ENCODE measurements at places on chromosomes 11 and 22.

GRCh38 chr11:111730871-111731591 is 35.2 kb downstream of the PPP2R1B start:
- DNase-seq: no peak

GRCh38 chr11:86515297-86516094 is 140.8 kb downstream of the CCDC81 start:
- no peak for DNase-seq

DNA sequence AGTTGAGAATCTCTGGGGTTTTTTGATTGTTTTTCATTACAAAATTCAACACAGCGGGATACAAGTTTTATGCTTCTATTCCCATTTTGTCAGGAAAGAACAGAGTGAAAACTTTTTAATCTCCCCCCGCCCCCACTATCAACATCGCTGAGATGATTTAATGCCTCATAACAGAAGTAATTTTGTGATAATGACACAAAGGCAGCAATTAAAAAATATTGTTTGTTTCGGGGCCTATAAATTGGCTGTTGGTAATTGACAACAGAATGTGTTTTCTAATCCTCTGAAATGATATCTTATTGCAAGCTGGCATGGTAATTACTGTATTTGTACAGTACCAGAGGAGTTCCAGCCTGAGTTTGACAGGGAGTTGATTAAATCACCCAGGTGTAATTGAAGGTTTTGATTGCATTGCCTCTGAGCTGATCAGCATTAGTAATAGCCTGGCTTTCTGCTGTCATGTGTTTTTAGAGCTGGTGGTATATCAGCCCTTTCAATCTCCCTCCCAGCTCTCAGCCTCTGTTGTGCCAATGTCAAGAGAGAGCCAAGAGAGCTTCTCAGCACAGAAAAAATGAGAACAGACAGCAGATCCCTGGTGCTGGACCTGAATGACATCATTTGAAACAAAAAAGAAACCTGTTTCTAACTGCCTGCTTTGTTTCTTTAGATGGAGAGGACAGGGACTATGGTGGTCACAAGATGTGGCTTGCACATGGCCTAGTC is 265.1 kb downstream of the FAM76B start:
- DNase-seq: no peak

DNA sequence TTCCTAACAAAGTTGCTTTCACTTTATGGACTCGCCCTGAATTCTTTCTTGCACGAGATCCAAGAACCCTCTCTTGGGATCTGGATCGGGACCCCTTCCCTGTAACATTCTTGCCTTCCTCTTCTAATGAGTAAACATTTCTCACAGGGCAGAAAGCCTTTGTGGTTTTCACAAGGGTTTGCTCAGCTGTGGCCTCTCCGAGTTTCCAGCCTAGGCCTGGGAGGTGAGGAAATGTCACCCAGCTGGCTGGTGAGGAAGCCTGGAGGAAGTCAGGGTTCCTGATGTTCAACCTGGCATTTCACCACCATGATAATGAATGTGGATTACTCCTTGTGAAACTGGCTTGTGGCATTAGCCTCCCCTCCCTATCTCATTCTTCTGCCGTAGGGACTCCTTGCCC is 224.9 kb downstream of the DSCAML1 start:
- DNase-seq: no peak

- no peak for DNase-seq
Measured at GRCh38 chr11:123235656-123236261, 40.7 kb upstream of the CLMP start.

GRCh38 chr22:37184816-37185541 is 3.1 kb downstream of the C1QTNF6 start:
- no peak for DNase-seq

- DNase-seq: no peak
Measured at GRCh38 chr11:35620795-35621194, 2.5 kb downstream of the FJX1 start.

GRCh38 chr11:42251984-42252383 is 792.5 kb upstream of the LRRC4C start:
- DNase-seq: no peak

DNA sequence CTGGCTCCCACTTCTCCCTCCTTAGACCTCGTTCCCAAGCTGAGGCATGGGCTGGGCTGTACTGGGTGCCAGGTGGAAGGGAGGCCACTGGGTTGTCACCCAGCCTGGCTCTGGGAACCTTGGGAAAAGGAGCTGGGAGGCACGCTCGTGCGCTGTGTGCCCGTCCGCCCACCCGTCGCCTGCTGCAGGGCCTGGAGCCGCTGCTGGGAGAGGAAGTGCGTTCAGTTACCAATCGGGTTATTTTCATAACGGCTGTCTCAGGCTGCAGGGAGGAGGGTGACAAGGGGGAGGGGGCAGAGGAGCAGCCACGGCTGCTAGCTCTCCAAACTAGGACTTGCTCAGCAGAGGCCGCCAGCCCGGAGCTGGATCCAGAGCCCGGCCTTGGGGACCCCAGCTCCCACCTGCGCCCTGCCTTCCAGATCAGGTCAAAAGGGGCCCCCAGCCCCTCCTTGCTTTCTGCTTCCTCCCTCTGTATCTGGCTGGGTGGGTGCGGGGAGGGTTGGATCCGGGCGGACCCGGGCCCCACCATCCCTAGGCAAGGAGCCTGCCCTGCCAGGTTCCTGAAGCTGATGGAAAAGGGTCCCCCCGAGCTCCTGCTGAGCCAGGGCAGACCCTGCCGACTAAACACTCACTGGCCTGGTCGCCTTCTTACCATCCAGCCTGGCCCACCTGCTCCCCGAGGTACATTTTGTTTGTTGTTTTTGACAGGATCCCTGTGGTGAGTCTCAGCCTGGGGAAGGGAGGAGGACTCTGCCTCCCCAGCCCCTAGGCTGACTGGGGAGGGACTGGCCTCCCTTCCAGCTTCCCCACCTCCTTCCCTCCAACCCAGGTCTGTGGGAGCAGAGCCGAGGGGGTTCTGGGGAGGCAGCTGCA is 14.3 kb downstream of the DGKZ start:
- DNase-seq: no peak

DNA sequence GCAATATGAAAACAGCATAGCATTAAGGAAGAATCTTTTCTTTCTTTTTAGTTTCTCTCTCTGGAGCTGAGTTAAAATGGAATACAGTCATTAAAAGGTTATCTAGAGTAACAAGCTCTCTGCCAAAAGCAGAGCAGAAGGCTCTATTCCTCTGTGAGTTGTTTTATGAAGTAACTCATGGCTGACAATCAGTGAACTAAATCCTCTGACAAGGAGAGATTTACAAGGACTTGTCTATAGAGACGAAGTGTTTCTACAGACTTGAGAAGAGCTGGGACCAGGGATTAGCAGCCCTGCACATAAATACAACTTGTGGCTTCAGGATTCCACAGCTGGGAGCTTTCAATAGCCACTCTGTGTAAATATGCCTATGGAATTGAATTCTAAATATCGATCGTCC is 192.5 kb upstream of the RAG2 start:
- no peak for DNase-seq

DNA sequence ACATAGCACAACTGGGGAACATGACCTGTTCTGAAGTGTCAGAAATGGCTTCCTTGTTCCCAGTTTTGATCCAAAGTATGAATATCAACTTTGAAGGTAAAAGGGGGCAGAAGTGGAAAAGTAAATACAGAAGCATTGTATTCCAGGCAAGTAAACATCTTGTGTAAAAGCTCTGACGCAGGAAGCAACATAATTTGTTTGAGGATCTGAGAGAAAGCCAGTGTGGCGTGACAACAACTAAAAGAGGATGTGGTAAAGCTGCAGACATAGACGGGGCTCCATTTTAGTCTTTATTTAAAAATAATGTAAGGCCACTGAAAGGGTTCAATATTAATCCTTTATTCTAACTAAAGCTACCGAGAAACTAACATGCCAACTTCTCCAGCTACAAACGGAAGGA is 310.2 kb downstream of the DLG2 start:
- no peak for DNase-seq

DNA sequence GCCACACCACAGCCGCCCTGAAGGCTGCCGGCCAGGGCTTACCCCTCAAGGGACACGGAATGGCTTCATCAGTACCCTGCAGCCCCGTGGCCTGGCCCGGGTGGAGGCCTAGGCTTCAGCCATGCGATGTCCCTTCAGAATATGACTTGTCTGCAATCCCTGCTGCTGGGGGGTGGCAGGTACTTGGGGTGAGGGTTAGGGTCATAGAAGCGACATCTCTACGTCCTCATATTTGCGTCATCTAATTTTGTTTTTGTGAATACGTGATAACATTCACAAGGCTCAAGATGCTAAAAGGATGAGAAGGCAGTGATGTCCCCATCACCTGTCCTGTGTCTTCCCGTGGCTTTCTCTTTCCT is 6.4 kb downstream of the CCND1 start:
- DNase-seq: no peak

DNA sequence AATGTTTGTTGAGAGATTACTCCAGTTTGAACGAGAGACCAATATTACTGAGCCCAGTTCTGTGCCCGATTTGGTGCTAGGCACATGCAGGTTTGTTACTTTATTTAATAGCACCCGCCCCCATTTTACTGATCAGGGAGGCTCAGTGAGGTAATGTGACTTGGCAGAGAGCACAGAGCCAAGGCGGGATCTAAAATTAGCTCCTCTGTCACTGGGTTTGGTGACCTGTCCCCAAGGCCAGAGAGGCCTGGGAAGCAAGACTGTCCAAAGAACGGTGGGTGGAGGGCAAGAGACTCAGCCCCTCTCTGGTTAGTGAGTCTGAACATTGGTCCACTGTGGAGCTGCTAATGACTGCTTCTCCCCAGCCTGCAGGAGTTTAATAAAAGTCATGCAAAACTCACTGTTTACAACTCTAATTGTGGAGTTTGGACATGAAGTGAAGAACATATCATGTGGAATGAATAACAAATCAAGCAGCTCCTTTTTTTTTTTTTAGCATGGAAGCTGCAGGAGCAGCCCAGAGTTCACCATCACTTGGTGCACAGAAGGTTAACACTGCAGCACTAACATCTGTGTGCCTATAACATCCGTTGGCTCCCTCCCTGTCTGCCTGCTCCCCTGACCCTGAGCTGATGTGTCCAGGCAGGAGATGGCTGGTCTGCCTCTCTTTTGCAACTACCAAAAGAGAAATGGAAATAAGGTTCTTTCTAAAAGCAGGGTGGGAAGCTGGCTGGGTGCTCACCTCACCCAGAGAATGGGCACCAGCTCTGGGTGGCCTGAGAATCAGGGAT is 39.0 kb downstream of the CSNK2A3 start:
- DNase-seq: no peak

DNA sequence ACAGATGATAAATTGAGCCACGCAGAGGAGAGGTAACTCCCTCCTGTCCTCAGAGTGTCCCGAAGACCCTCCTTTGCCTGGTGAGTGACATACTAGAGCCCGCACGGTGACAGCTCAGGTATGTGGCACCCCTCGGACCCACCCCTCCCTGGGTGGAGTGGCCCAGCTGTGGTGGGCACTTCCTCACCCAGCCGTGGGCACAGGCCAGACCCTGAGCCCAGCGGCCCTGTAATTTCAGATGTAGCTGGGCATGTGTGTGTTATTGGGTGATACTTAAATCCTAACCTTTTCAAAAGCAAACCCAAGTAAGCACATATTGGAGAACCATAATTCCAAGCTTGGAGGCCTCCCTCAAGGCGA is 93.2 kb downstream of the WNT7B start:
- no peak for DNase-seq

DNA sequence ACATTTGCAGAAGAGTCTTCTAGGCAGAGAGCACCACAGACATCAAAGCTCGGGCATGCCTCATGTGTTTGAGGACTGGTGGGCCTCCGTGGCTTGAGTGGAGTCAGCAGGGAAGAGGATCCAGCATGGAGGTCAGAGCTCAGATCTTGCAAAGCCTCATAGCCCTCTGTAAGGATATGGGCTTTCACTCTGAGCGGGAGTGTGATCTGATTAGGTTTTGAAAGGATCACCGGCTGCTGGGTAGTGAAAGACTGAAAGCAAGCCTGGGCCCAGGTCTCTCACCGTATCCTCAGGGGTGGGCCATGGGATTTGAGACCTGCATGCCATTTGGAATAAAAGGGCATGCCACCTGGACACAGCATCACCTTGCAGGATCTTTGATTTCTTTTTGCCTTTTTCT is 112.7 kb downstream of the TEAD1 start:
- no peak for DNase-seq

Measured in AG09319 (cell line).